ENCODE measurements at places on chromosomes 12 and 14.

DNA sequence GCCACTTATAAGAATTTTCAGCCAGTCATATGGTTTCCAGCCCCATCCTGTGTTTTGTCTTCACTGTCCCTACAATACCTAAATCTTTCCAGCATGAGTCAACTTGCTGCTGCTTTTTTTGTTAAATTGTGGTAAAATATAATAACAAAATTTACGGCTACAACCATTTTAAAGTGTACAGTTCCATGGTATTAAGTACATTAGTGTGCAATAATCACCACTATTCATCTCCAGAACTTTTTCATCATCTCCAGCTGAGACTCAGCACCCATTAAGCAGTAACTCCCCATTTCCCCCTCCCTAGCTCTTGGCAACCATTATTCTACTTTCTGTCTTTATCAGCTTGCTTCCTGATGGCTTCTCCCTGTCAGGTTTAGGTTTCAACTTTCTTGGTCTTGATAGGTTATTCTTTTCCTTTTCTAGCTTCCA is 39.1 kb downstream of the FRS2 start:
- DNase-seq, result no peak

DNA sequence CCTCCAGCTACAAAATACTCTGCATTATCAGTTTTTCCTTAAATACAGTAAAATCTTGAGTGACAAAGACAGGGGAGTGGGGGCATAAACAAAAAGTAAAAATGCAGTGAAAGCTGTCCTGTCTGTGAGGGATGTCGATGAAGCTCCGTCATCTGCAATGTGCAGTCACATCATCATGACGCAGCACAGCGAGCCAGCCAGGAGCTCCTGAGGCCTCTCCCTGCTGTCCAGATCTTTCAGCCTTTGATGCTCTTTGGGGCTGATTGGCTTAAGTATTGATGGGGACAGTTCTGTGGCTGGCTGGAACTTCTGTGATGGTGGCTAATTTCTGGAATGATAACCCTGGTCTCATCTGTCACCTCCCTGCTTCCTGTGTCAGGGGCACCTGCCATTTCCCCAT is 54.6 kb upstream of the TRAF3 start:
- no peak for DNase-seq

- DNase-seq, result peak; percentile 55
Observed at GRCh38 chr14:49853572-49854375, 1.2 kb upstream of the NEMF start.

GRCh38 chr14:41950428-41951151 is 343.9 kb downstream of the LRFN5 start:
- DNase-seq, result no peak

GRCh38 chr12:62739266-62740015 is 195.5 kb downstream of the PPM1H start:
- DNase-seq, result no peak

DNA sequence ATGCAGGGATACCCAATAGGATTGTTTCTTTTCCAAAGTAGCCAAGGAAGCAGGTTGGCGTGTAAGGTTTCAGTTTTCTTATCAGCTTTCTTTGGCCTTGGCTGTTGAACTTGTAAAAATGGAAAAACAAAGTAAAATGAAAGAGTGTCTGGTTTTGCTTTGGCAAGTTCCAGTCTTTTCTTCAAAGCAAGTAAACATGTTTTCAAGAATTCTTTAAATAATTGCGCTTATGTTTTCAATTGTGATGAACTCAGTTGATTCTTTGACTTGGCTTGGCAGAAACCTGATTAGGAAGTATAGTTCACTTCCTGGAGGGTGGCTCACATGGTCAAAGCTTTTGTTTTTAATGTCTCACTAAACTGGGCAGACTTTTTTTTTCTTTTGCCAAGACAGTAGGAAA is 112.2 kb upstream of the USP44 start:
- no peak for DNase-seq

DNA sequence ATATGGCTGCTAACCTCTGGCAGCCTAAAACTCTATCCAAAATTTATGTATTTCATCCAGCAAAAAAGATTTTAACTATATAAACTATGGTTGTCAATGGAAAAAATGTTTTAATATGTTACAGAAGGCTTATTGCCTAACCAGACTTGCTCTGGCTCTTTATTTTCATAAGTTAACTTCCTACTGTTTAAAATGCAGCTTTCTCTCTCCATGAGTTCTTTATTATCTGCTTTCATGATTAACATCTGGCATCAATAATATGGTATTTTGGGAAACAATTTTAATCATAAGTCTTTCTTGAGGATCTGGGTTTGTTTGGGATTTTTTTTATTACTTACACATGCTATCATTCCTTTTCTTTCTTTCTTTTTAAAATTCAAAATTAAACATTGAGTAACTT is 20.5 kb downstream of the KERA start:
- DNase-seq, result no peak

DNA sequence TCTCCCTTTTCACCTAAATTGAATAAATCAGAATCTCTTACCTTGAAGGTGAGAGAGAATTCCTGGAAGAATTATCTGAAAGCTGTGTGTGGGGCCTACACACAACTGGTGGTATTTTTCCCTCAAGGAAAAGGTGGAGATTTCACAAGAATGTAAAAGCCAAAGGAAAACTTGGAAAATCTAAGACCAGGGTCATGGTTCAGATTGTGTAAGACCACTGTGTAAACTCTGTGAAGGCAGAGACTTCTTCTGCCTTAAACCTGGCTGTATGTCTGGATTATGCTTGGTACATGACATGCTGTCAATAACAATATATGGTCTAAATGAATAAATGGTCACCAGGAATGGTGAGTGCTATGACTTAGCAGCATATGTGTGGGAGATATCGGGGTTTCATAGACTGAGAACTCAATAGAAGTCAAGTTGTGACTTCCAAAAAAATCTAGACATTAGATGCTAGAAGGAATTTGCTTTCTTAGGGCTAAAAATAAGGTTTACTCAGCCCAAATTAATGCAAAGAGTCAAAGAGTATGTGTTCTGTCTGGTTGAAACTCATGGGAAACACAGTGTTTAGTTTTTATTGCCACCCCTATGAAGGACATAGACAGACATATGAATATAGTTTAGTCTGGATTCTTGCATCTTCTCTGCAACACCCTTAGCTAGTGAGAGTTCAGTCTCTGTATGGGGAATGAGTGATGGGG is 163.7 kb downstream of the SNAPC1 start:
- no peak for DNase-seq

DNA sequence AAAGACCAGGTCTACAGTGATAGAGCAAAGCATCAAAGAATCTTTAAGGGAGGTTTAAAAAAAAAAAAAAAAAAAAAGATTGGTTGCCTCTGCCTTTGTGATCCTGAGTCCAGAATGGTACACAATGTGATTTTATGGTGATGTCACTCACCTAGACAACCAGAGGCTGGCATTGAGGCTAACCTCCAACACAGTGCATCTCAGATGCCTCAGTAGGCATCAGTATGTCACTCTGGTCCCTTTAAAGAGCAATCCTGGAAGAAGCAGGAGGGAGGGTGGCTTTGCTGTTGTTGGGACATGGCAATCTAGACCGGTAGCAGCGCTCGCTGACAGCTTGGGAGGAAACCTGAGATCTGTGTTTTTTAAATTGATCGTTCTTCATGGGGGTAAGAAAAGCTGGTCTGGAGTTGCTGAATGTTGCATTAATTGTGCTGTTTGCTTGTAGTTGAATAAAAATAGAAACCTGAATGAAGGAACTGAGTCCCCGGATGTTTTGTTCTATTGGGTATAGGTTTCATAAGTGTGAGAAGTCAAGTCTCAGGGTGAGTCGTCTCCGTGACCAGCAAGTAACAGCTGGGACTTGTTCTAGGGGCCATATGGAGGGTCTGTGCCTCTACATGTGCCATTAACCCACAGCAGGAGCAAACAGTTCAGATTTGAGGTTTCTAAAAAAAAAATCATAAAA is 9.3 kb downstream of the PEBP1 start:
- DNase-seq, result no peak

DNA sequence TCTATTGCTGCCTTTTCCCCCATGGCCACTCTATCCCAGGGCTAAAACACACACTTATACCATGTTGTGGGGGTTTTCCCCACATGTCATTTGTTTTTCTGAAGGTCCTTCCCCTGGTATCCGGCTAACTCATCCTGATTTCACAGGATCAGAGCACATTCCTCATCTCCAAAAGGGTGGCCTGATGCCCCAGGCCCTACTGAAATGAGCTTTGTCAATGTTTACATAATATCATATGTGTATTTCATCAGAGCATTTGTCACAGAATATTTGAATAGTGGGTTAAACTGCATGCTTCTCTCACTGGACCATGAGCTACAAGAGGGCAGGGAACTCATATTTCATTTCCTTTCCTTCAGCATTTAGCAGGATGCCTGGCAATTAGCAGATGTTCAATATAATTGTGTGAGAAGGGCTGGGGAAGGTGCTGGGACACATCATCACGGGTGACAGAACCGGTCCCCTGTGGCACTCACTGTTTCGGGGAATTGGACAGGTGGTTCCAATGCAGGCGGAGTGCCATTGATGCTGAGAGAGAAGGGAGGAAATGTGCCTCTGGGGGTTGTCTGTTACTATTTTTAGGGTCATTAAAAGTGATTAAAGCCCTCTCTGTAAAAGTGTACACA is 26.8 kb downstream of the EMP1 start:
- no peak for DNase-seq

GRCh38 chr12:65495233-65495632 is 216.8 kb downstream of the MSRB3 start:
- DNase-seq, result no peak

GRCh38 chr12:40032433-40033241 is 73.2 kb downstream of the SLC2A13 start:
- DNase-seq, result no peak

- DNase-seq, result no peak
Observed at GRCh38 chr12:26338586-26339572, 143.5 kb downstream of the SSPN start.

DNA sequence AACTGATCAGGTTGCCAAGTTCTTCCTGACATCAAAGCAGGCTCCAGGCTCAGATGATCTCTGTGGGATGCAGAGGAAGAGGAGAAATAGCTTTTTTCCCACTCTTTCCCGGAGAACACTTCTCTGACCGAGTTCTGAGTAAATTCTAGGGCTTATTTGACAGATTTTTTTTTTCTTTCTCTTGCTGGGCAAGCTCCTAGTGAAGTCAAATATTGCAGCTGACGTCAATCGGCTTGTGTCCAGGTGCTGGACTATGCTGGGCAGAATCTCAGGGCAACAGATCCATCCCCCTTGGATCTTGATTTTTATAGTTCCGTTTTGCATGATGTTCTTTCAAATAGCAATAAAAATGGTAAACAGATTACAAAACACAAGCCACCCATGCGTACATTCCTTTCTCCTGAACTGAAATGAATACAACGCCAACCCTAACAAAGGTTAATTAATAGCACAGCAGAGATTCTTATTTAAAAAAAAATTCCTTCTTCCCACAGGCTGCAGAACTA is 182.2 kb downstream of the NOVA1 start:
- no peak for DNase-seq

- DNase-seq, result no peak
Observed at GRCh38 chr12:98229540-98229924, 285.9 kb upstream of the TMPO start.

- DNase-seq, result no peak
Observed at GRCh38 chr12:3717283-3717898, 35.5 kb downstream of the CRACR2A start.

DNA sequence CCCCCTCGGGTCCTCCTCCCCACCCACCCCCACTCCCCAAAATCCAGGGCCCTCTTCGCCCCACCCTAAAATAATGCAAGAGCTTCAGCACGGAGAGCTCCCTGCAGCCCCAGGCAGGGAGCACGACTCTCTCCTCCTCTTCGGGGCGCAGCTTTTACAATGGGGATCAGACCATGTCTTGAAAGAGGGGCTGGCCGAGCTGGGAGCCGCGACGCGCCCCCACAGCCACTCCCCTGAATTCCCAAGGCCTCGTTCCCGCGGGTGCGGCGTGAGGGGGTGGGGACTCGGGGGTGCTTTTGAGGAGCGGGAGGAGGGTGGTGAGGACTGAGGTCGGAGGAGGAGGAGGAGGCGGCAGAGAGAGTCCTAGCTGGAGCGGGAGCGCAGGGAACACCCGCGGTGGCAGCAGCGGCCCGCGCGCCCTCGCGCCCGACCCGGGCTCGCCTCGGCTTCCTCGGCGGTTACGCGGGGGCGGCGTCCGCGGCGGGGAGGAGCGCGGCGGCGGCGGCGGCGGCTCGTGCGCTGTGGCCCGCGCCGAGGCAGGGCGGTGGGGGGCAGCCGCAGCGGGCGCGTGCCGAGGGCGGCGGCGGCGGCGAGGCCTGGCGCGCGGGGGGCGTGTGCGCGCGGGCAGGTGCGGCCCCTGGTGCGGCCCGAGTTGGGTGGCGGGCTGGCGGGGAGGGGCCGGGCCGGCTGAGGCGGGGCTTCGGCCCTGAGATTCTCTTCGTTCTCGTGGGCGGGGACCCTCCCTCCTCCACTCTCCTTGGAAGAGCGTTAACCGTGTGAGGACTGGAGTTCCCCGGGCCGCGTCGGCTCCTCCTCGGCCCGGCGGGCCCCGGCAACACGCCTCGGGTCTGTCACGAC is at the start of gene ANKS1B:
ANKS1B (minus strand) TSS at position 666 of the 858 bp plus-strand sequence. CDS start 699 bp downstream, outside the sequence.
- DNase-seq, result no peak

DNA sequence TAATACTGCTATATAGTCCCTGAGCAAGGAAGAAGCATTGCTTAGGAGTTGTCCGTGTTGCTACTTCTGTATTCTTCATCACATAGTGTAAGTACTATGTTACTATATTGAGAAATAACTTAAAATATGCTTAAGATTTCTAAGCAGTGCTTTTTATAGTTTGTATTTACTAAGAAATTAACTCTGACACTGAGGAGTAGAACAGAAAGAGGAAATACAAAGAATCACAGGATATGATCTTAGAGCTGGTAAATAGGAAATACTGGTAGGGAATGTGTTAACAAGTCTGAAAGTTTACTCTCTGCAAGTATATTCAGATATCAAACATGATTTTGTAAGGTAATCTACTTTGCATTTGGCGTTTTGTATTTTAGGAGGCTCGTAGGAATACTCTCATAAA is 15.5 kb downstream of the XPOT start:
- no peak for DNase-seq

Data from stimulated activated CD8-positive, alpha-beta memory T cell treated with anti-CD3 and anti-CD28 coated beads, Interleukin-15, amount 100 ng/mL, for 48 hours (primary cell).